ENCODE measurements at places on chromosomes 16 and 17.

DNA sequence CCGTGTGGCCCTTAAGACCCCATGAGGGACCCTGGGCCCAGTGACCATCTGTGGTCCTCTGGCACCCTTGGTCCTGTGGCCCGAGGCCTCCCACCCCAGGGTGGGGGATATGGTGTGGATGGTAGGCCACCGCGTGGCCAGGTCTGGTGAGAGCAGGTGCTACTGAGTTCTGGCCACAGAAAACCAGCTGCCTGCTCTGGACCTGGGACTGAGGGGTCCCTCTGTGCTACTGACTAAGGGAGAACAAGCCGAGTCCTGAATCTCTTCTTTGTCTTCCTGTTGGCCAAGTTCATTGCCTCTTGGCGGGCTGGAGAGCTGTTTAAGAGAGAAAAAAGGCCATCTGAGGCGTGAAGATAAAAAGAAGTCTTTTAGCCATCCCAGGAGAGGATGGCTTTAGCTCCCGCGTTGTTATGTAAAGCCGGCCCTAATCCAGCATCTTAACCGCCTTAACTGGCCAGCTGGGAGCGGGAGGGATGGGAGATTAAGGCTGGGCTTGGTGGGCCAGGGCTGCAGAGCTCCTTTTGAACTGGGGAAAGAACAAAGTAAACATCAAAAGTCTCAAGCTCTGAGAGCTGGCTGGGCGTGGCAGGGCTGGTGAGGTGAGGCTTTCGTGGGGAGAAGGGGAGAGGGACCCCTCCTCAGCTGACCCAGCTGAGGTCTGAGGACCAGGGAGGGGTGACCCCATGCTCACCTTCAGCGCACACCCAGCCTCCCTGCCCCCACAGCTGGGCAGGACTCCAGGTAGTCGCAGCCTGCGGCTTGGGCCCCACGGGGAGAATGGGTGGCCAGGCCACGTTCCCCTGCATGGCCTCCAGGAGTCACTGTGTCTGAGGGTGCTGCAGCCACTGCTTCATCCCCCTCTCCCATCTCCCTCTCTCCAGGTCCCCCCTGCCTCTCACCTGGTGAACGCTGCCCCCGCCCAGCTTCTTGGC is 62.4 kb downstream of the NKD1 start:
- DNase-seq = no peak

DNA sequence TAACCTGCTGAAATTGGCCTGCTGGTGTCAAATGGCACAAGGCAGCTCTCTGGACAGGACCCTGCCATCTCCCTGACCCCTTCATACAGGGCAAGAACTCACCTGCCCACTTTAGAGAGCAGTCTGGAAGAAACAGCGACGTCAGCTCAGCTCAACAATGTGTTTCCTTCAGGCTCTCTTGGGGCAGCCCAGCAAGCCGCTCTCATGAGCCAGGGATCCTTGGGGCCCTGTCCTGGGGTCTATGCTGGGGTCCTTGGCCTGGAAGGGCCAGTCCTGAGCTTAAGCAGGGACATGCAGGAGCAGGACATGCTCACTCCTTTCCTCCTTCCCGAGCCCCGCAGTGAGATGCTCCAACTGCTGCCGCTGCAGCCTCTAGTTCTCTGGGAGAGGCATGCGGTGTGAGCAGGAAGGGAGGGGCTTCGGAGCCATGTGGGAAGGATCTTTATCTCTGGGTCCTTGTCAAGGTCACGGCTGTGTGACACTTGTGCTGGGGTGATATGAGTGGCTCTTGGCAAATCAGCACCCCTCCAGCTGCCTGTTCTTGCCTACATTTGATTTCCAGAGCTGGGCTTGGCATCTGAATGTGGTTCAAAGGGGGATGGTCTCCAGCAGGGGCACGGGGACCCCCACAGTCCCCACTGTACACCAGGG is 3.4 kb downstream of the C1QTNF1 start:
- DNase-seq = no peak

- no peak for DNase-seq
Observed at GRCh38 chr17:60248618-60249289, 99.0 kb downstream of the CA4 start.

DNA sequence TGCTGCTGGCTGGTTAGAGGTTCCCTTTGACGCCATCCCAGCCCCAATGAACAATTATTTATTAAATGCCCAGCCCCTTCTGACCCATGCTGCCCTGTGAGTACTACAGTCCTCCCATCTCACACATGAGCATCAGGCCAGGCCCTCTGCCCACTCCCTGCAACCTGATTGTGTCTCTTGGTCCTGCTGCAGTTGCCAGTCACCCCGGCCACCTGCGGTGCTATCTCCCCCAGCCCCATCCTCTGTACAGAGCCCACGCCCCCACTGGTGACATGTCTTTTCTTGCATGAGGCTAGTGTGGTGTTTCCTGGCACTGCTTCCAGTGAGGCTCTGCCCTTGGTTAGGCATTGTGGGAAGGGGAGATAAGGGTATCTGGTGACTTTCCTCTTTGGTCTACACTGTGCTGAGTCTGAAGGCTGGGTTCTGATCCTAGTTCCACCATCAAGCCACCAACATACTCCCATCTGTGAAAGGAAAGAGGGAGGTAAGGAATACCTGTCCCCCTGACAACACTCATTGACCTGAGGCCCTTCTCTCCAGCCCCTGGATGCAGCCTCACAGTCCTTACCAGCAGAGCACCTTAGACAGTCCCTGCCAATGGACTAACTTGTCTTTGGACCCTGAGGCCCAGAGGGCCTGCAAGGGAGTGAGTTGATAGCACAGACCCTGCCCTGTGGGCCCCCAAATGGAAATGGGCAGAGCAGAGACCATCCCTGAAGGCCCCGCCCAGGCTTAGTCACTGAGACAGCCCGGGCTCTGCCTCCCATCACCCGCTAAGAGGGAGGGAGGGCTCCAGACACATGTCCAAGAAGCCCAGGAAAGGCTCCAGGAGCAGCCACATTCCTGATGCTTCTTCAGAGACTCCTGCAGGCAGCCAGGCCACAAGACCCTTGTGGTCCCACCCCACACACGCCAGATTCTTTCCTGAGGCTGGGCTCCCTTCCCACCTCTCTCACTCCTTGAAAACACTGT is 11.3 kb downstream of the CX3CL1 start:
- DNase-seq = no peak

- no peak for DNase-seq
Observed at GRCh38 chr16:83733301-83733700, 74.5 kb upstream of the HSBP1 start.

DNA sequence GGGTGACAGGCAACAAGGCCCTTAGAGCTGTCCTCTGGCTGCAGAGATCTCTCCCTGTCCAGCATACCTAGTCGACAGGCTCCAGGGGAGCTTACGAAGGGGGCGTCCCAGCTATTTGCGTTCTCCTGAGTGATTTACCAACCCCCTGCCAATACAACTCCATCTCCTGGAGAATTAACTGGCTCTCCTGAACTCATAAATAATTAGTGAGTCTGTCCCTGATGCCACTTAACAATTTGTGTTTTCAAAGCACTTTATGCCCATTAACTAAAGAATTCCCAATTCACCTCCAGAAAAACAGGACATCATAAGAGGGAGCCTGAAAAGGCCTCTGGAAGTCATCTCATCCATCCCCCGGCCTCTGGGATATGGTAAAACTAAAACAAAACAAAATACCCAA is 26.7 kb downstream of the SDK2 start:
- DNase-seq = no peak
